ENCODE measurements at places on chromosomes 4 and X.
A peak's percentile ranks its signal among the peaks of the same experiment; 100 is the strongest.

DNA sequence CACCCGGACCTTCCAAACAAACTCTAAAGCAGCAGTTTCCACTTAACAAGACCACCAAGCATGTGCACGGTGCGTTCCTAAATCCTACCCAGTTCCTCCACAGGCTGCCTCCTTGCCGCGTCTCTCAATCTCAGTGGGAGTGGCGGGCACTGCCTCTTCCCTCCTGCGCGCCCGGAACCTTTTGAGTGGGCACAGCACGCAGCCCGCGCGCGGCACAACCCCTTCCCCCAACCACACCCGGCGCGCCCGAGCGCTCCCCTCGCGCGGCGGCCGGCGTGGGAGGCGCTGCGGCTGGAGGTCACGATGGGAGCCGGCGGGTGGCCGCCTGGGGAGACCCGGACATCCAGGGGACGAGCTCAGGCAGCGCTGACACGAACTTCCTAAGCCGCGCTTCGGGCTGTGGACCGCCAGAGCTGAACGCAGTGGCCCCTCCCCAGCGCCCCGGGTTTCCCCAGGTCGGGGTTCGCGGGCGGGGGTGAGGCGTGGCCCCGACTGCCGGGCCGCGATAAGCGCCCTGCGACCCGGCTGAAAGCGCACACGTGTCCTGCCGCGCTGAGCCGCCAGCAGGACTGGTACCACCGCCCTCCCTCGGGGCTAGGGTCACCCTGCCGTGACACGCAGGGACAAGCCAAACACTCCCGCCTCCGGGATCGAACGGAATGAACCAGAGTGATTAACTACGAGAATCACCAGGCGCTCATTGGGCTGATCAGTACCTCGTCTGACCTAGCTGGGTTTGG lies at the start of gene ABCG2:
ABCG2 (minus strand) TSS at position 151 of the 740 bp plus-strand sequence. CDS start 18,644 bp downstream, outside the sequence.
- peak; percentile 16 for DNase-seq

DNA sequence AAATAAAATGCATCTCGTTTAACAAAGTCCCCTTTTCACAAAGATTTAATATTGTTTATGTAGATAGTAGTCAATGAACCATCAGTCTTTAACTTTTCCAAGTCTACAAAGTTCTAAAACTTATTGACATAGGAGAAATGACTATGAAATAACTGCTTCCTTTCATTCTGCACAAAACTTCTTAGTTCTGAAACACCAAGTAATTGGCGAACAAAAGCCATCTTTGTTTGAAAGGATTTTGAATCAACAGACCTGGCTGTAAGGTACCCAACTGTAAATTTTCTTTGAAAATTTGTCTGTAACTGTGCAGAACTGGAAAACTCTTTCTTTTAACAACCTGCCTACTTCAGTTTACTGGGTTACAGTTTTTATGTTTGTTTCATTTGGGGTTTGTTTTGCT lies 25.9 kb downstream of the LEF1 start:
- DNase-seq: no peak

DNA sequence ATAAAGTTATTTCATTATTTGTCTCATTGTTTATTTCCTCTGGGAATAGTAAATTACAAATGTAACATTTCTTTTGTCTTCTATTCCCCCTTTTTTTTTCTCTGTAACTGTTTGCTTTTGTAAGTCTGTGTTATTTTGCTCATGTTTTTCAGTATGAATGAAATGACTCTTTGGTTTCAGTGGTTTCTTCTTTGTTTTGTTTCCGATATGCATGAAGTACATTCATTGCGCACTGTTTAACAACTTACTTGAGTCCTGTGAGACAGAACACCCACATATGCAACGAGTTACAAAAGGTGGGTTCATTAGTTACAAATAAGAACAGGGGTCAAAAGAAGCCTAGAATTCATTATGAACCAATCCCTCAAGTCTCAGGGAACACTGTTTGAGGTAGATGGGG lies 175.0 kb upstream of the UGT8 start:
- DNase-seq: no peak

GRCh38 chr4:183758061-183758757 lies 99.1 kb downstream of the TRAPPC11 start:
- DNase-seq: peak; percentile 66

GRCh38 chr4:113469926-113470325 lies 291.6 kb downstream of the CAMK2D start:
- DNase-seq: no peak

- DNase-seq: no peak
Measured at GRCh38 chr4:24978291-24979075, 52.3 kb downstream of the LGI2 start.

- DNase-seq: no peak
Measured at GRCh38 chr4:86530183-86530582, 63.9 kb upstream of the PTPN13 start.

DNA sequence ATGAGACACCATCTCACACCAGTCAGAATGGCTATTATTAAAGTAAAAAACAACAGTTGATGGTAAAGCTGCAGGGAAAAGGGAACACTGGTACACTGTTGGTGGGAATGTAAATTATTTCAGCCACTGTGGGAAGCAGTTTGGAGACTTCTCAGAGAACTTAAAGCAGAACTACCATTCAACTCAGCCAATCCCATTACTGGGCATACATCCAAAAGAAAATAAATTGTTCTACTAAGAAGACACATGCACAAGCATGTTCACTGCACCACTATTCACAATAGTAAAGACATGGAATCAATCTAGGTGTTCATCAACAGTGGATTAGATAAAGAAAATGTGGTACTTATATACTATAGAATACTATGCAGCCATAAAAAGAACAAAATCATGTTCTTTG lies 135.0 kb downstream of the REELD1 start:
- no peak for DNase-seq

GRCh38 chr4:150988238-150988637 lies 26.8 kb downstream of the LRBA start:
- no peak for DNase-seq

GRCh38 chrX:146863566-146863965 lies 49.0 kb upstream of the CXorf51A start:
- no peak for DNase-seq

DNA sequence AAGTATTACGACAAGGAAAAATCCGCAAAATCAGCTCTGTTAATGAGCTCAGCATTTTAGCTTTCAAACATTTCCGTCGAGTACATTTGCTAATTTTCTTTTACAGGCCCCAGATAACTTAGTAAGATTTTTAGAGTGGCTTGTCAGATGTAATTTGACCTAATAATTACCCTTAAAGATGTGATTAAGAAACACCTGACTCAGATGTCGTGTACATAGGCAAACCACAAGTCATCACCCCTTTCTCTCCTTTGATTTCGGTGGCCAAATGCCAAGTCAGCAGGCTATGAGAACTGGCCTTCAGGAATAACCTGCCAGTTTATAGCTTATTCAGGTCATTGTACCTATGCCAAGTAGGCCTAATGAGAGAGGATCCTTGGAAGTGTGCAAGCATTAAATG lies 369.6 kb downstream of the PCDH7 start:
- DNase-seq: peak; percentile 34

- DNase-seq: no peak
Measured at GRCh38 chrX:136219893-136220292, 31.3 kb downstream of the MAP7D3 start.

GRCh38 chrX:41442824-41443550 lies 4.2 kb upstream of the NYX start:
- DNase-seq: no peak

- no peak for DNase-seq
Measured at GRCh38 chrX:100662796-100663195, 18.8 kb downstream of the SRPX2 start.

DNA sequence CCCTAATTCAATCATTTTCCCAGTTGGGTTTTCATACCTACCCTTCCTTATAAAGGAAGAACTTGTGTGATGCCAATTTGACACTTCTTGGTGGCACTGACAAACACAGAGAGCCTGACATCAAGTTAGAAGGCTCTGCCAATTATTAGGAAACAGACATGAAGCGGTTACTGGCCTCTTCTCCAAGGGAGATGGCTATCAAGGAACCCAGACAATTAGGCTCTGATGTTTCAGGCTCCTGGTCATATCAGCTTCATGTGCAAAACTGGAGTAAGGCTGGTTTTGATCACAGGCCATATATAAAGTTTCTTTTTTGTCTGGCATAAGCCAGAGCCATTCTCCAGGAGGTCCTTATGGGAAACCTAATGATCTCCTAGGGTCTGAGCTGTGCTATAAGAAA lies 428 bp downstream of the ARL13A start:
- DNase-seq: no peak

GRCh38 chrX:107619885-107620322 lies 8.4 kb upstream of the PRPS1 start:
- DNase-seq: no peak

- DNase-seq: no peak
Measured at GRCh38 chr4:24836661-24837242, 41.4 kb downstream of the SOD3 start.

GRCh38 chr4:24971192-24971591 lies 58.4 kb upstream of the CCDC149 start:
- no peak for DNase-seq

DNA sequence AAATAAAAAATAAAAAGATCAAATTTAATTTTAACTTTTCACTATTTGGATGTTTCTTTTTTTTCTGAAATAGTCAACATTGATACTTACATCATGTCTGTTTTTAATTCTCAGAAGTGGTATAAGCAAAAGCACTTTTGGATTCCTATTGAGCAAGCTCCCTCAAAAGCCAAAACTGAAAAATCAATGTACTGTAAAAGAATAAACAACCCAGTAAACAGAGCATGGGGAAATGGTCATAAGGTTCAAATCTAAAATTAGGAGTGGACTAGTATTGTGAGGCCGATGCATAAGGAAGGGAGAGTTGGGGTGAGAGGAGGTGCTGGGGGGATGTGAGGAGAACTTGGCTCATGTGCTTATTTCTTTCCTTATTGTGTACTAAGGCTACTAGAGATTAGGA lies 37.9 kb downstream of the NUDT6 start:
- DNase-seq: no peak

DNA sequence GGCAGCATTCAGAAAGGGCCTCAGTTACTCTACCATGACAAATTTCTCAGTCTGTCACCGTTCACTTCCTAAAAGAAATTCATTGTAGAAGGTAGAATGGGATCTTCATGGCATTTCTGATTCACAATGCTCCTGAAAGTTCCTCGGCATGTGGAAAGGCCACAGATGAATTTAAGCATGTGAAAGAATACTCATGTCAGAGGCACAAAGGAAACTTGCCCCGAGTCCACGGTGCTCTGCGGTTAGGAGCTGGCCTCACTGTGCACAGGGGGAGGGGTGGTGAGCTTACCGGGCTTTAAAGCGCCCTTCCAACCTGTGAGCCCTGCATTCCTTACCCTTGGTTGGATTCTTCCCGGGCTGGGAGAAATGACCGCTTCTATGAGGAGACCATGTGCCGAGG lies 9.3 kb downstream of the TKTL1 start:
- DNase-seq: no peak

DNA sequence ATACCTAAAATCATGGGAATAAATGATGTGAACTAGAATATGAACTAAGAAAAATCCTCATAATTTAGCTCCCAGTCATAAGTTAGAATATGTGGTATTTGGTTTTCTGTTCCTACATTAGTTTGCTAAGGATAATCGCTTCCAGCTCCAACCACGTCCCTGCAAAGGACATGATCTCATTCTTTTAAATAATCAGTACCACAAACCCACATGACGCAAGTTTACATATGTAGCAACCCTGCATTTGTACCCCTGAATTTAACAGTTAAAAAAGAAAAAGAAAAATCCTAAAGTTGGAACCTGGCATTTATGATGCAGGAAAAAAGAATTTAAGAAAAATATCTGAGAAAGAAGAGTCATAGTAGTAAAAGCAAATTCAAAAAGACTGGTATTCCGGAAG lies 13.3 kb downstream of the UBA6 start:
- no peak for DNase-seq

DNA sequence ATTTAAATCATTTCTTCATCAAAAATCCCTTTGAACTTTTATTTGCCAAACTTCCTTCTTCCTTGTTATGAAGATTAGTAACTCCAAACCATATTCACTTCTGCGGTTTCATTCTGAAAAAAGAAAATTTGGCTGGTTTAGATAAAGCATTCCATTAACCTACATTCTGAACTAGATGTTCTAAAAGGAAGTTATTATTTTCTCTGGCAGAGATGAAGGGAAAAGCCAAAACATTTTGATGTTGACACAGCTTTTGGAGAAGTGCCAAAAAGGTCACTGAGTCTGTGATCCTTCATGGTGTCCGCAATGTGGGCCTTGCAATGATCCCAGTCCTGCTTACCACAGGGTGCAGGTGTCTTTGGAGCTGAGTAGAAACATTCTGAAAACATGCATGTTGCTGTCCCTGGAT lies 36.0 kb downstream of the CXCL8 start:
- no peak for DNase-seq

GRCh38 chr4:10082047-10082446 lies 34.6 kb downstream of the WDR1 start:
- DNase-seq: no peak

GRCh38 chr4:5144384-5144783 lies 93.1 kb downstream of the STK32B start:
- DNase-seq: no peak

- no peak for DNase-seq
Measured at GRCh38 chr4:4712800-4713528, 146.5 kb upstream of the MSX1 start.

DNA sequence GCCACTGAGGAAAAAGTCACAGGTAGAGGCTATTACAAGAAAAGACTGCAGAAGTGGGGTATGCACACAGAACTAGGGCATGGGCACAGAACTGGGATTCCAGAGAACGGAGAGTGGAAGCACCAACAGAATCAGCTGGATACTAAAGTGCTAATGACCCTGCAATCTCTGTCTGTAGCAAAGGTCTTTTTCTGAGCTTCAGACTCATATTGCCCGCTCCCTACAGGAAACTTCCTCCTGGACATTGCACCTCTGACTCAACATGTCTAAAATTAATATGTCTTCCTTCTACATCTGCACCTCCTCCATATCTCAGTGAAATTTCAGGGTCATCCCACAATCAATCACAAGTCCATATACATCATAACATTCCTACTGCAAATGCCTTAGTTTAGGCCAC lies 5.3 kb upstream of the CAMK2D start:
- no peak for DNase-seq

DNA sequence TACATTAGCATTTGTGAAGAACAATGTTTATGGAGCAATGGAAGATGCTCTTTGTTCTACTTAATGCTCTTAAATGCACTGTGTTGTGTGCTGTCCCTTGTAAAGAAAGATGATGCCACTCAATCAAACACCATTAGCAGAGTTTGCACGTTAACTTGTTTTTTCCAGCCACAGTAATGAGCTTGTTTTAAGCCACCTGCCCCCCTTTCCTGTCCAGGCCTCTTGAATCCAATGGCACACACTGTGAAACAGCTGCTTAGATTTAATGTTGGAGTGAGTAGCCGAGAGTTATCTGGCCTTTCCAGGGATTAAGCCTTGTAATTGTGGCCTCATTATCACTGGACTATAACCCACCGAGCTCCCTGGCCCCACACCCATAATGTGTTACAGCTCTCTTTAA lies 86.0 kb downstream of the PAK3 start:
- no peak for DNase-seq

GRCh38 chr4:21888195-21888976 lies 60.2 kb downstream of the KCNIP4 start:
- DNase-seq: no peak

DNA sequence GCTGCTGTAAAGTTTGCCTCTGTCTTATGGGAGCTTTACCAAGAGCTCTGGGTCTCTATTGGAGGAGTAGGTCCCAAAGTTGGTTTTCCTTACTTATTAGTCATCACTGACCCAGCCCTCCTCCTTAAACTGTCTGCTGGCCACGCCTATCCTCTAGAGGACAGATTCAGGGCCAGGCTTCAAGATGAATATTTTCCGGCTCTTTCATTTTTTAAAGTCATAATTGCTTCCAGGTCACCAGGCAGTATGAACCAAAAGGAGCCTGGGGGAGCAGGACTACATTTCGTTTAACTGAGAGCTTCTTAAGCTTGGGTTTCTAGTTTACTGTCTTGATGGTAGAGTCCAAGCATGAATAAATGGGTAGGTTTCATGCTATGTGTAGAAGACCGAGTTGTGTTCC lies 13.7 kb downstream of the BCORL1 start:
- no peak for DNase-seq

Data from left ventricle myocardium inferior (tissue), 1 donor.